ENCODE measurements at places on chromosomes 1 and 21.

DNA sequence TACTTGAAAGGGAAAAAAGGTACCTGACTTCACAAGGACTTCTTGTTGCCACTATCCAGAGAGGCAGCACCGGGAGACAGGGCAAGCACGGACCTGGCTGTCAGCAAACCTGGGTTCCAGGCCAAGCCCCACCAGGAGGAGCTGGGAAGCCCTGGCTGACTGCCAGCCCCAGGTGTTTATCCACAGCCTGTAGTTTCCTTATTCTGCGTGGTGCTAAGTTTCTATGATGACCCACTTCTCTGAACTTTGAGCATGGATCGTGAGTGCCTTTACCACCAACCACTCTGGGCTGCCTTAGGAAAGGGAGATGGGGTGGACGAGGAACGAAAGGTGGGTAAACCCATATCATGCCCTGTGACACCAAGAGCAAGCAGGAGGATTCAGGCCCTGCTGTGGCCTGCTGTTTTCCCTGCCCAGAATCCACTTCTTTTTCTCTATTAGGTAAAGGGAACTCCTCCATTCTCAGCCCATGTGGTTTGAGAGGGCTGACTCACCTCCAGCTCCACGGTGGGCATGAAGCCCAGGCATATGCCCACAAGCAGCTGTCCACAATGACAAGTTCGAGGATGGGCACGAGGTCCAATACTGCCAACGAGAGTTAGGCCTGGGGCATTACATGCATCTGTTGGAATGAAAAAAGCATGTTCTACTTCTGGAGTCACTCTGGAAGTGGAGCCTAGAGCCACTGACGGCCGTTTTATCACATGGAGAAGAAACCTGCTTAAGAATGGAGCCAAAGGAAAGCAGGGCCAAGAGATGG is 20.3 kb downstream of the TSPAN2 start:
- no peak for DNase-seq

DNA sequence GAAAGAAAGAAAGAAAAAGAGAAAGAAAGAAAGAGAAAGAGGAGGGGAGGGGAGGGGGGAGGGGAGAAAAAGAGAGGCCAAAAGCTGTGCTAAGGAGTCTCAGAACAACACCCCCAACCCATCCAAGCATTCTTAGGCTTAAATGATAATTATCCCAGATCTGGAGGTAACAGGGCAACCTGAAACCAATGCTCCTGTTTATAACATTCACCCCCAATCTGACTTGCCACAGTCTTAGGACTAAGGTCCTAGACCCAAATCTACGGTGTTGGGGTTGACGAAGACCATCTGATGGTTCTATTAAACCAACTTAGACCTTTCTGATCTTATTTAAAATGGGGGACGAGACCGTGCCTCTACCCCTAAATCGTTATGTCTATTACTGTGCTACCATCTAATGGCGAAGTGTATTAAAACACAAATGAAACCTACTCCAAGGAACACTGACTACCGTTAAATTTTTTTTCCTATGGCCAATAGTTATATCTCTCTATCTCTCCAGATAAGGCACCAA is 119.3 kb upstream of the CDC42BPA start:
- no peak for DNase-seq

DNA sequence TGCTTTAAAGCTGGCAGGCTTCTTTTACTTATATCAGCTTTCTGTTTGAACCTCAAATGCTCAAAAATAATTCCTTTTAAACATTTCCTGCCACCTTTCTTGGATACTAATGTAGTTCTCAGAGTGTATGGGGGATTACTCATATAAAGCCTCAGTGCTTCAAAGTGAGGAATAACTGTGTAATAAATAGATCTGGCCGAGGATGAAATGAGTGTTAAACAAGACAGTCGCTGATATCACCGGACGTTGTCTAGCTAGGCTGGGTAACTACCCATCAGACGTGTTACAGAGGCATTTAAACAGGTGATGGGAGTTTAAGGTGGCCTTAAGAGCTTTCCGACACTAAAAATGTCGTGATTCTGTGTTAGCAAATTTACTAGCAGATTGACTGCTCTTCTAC is 53.1 kb downstream of the VANGL2 start:
- no peak for DNase-seq

DNA sequence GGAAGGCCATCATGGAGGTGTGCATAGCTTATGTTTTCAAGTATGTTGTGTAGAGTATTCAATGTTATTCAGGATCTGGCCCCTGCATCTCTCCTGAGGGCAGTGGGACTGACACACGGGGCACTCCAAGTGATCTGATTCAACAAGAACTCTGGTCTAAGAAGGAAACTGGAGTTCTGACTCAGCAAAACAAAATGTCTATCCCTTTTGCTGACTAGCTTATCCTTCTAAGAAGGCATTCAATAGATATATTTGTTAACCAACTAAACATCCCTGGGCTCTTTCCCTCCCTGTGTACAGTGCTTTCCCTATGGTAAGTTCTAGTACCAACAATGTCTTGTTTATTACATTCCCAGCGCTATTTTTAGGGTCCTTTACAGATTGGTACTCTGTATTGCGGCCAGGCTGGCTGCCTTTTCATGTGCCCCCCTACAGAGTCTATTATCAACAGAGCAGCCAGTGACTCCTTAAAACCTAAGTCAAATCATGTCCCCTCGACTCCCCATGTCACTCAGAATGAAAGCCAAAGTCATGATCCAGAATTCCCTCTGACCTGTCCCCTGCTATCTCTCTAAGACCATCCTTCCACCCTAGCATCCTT is 304.9 kb downstream of the KCNH1 start:
- no peak for DNase-seq

DNA sequence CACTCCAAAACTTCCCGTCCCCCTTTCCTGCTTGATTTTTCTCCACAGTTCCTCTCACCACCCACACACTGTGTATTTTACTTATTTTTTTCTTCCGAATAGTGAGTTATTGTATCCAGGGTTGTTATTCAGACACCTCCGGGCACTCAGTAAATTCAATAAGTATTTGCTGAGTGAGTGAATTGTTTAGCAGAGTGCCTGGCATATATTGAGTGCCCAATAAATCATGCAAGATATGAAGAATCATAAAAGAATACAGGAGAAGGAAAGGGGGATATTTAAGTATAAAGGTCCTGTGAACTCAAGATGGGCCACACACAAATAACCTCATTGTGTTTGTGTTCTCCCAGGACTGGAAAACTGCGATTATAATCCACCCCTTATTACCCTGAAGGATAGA is 139.9 kb downstream of the GALNT2 start:
- no peak for DNase-seq

DNA sequence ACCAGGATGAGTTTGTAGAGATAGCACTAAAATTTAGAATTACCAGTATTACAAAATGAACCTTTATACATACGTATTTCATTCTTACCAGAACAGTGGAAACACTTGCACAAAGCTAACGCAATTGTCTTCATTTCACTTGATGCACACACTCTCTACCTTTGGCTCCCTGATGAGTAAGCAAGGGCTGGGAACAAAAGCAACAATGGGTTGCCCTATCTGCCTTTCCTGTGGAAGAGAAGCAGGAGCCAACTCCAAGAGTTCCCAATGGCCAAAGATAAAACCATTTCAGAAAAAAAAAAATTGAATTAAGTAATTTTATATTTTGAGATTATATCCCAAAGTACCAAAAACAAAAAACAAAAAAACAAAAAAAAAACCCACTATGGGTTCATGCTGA is 344.1 kb upstream of the GREM2 start:
- DNase-seq = no peak

DNA sequence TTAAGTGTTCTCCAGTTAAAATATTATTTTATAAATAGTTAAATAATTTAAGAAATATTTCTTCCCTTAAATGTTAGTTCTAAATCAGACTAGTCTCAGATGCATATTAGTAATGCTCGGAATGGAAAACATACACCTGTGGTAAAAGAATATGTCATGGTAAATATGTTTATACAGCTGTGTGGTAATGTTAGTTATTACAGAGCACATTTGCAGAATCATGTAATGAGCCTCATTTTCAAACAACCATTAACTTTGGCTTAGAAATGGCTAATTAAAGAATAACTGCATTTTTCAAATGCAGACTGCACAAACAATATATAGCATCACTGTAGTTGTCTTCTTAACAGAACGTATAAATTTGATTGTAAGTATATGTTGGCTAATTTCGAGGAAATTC is 90.3 kb downstream of the DISP1 start:
- DNase-seq = no peak

- no peak for DNase-seq
Measured at GRCh38 chr1:11285883-11286734, 13.1 kb downstream of the UBIAD1 start.

- DNase-seq = no peak
Measured at GRCh38 chr1:197585809-197586208, 189.5 kb downstream of the DENND1B start.

DNA sequence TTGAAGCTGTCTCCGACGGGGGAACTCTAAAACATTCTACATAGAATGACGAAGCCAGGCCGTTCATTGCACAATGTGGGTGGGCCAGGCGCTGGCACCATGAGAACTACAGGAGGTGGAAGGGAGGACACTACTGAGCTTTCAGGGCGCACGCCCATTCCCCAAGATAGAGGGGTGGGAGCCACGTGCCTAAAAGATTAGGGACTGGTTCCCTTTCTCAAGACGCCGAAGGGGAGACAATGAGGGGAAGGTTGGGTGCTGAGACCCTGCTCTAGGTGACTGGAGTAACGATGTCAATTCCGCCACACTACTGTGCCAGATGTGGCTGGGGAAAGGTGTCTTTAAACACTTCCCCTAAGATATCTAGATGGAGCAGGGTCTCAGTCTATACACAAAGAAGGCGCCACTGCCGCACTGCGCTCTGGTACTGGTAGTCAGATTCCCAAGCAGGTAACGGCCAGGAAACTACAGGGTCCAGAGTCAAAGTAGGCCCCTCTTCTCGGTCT is 782 bp downstream of the CSDE1 start:
- DNase-seq = no peak

DNA sequence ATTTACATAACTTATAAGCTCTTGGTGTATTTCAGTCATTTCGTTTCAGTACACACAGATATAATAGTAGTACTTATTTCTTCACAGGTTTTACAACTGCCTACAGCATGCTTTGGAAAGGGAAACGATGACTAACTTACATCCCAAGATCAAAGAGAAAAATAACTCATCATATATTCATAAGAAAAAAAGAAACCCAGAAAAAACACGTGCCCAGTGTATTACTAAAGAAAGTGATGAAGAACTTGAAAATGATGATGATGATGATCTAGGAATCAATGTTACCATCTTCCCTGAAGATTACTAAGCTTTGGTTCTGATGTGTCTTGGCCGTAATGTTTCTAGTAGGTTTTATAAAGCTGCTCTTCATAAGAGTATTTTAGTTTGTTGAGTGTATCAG is 30.9 kb downstream of the TYW3 start:
- no peak for DNase-seq

DNA sequence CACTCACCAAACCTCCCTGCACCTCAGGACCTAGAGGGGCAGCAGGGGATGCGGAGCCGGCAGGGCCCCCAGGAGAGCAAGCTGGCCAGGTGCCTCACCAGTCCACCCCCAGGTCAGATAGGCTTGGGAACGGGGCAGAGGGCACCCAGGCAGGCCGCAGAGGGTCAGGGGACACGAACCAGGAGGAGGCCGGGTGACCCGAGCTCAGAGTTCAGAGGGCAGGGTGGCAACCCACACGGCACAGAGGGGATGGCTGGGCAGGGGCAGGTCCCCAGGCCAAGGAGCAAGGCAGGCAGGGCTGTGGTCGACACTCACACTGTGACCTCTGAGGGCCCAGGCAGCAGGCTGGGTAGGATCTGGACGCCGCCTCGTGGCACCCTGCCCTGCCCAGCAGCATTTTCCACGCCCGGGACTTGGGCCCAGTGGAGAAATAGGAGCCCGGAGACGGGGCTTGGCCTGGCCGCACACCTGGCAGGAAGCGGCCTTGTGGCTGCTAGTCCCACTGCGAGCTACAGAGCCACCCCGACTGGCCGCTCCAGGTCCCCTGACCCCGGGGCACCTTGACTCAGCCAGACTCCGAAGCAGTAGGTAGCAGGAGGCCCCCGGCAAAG is 5.3 kb downstream of the DVL1 start:
- no peak for DNase-seq

DNA sequence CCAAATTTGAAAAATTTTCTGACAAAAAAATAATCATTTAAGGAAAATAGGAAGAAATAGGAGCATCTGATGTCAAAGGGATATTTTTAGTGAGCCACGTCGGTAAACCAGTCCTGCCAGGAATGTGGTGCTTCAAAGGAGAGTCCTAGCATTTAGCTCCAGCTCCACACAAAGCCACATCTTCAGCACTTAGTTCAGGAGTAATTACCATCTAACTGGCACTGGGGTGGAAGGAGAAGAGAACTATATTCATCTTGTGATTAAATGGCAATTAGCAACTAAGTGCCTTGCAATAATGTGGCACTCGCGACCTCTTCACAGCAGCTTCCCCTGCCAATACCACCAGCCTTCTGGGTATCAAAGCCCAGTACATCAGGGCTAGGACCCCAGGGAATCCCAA is 409.1 kb downstream of the SETD4 start:
- DNase-seq = no peak

DNA sequence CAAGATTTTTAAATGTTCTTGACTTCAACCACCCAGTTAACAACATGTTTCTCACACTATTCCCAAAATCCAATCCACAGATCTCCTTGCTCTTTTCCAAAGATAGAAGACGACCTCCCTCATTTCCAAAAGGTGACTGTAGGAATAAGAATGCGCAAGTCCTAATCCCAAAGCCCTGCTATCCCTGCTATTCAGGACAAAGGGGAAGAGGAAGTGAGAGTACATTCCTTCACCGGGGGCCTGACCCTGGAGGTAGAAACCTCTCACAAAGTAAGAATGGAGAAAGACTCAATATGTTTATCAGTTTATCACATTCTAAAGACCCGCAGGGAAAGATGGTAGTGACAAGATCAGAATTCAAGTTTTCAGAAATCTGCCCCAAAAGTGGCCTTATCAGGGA is 55.7 kb downstream of the PLEKHA6 start:
- DNase-seq = no peak

- no peak for DNase-seq
Measured at GRCh38 chr1:152020849-152021248, 16.0 kb downstream of the S100A11 start.

- DNase-seq = no peak
Measured at GRCh38 chr1:235019961-235020360, 108.7 kb downstream of the TOMM20 start.

DNA sequence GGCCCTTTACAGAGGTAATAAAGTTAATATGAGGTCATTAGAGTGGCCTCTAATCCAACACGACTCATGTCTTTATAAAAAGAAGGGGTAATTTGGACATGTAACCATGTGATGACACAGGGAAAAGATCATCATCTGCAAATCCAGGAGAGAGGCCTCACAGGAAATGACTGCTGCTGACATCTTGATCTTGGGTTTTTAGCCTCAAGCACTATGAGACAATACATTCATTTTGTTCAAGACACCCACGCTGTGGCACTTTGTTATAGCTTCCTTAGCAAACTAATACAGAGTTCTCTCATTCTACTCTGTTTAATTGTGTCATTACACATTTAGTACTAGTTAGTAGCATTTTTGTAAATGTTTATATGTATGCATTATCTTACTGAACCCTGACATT is 64.0 kb upstream of the RUNX1 start:
- DNase-seq = no peak

DNA sequence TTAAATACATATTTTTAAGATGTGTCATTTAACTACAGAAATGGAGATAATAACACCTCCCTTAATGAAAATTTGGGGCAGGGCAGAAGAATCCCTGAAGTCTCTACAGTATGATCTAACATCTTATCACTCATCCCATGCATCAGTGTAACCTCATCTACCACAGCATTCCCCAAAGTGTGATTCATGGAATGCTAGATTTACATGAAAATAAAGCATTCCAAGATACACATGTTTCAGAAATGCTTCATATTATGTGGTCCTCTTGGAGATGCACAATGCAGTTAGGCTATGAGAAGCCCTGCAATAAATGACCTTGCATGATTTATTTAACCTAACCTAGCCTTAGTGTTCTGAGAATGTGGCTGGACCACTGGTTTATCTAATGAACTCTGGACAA is 166.9 kb upstream of the SYT6 start:
- no peak for DNase-seq

Data from central memory CD8-positive, alpha-beta T cell (primary cell).